ENCODE measurements at places on chromosomes 5 and 9.
A peak's percentile ranks its signal among the peaks of the same experiment; 100 is the strongest.

- DNase-seq: peak; percentile 30
Measured at GRCh38 chr9:98085944-98086343, 29.4 kb downstream of the NANS start.

GRCh38 chr9:104795082-104795481 is 31.2 kb downstream of the NIPSNAP3B start:
- no peak for DNase-seq

GRCh38 chr5:43396762-43397304 is 15.4 kb downstream of the CCL28 start:
- peak; percentile 11 for DNase-seq

DNA sequence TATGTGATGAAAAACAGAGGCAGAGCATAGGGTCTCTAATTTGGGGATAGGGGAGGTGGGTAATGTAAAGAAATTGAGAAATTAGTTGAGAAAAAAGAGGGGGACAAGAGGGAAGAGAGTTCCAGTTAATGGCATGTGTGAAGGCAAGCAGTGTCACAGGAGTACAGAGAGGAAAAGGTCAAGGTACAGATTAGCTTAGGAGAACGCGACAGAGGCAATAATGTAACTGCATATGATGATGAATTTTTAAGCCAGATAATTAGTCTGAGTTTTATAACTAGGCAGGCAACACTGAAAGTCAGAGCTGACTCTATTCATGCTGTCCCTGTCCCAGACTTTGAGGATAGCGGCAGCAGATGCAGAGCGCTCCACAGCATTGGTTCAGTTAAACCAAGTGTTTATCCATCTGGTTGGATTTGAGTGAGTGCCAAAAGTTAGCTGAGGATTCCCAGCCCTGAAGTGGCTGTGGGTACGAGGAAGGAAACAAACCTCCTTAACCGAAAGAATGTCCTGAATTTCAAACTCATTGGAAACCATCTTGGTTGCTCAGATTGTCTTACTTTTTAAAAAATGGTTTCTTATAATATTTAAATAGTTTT is 315.2 kb downstream of the ARHGAP26 start:
- DNase-seq: no peak

- no peak for DNase-seq
Measured at GRCh38 chr5:138276402-138277054, 2.1 kb upstream of the GFRA3 start.

- DNase-seq: peak; percentile 34
Measured at GRCh38 chr9:87350915-87351314, 146.8 kb upstream of the DAPK1 start.
